Brain (organoid and tissue), 16 donors: ENCODE measurements at places on chromosomes 16 and 17.
A peak's percentile ranks its signal among the peaks of the same experiment; 100 is the strongest.

GRCh38 chr16:73544826-73545225, 496.9 kb upstream of the ZFHX3 start:
- no peak for DNase-seq

DNA sequence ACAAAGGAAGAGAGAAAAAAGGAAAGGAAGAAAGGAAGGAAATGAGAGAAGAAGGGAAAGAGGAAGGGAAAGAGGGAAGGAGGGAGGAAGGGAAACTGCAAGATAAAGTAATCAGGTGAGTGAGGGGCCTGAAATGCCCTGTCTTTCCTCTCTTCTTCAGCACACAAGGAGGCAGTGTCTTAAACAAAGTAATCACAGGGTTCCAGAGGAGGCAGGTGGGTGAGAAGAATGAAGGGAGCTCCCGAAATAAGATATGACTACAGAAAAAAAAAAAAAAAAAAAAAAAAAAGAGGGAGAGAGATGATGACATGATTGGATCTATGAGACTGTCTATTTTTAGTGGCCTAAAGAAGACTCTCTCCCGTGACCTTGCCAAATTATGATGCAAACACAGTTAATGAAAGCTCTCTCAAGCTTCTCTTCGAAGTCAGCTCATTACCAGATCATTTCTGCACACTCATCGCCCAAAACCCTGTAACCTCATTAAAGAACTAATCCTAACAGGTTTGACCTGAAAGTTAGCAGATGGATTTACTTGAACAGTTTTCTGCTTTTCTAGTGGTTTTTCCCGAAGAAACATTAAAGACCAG, 53.6 kb downstream of the CDH11 start:
- no peak for DNase-seq

- peak; percentile 79 for DNase-seq
Measured at GRCh38 chr16:4624827-4625559, 367 bp downstream of the MGRN1 start.

- peak; percentile 59 for DNase-seq
Measured at GRCh38 chr16:79328402-79329165, 272.0 kb downstream of the MAF start.
